ENCODE measurements at places on chromosomes 4 and X.

- peak; percentile 62 for DNase-seq
Observed at GRCh38 chrX:17736856-17737709, at the start of gene SCML1. SCML1 (plus strand) TSS chrX:17737493; CDS start chrX:17744187, 6,694 bp downstream.

- DNase-seq: no peak
Observed at GRCh38 chr4:47065051-47065481, 33.7 kb downstream of the GABRB1 start.

- no peak for DNase-seq
Observed at GRCh38 chr4:77201857-77202256, 44.9 kb downstream of the CCNG2 start.

DNA sequence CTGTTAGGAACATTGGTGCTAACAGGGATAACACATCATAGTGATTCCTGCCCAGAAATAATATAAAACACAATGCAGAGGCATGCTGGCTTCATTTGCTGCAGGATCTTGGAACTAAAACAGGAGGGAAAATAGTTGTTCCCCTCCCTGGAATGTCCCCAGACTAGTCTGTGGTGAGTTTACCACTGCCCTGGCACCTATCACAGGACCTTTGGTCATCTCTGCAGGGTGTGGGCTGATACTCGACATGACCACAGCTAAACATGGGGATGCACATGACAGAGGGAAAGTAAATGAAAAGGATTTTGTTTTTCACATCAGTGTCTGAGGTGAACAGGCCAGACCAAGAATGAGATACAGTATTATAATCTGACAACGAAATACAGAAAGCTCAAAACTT is 160.2 kb upstream of the DKK2 start:
- no peak for DNase-seq

DNA sequence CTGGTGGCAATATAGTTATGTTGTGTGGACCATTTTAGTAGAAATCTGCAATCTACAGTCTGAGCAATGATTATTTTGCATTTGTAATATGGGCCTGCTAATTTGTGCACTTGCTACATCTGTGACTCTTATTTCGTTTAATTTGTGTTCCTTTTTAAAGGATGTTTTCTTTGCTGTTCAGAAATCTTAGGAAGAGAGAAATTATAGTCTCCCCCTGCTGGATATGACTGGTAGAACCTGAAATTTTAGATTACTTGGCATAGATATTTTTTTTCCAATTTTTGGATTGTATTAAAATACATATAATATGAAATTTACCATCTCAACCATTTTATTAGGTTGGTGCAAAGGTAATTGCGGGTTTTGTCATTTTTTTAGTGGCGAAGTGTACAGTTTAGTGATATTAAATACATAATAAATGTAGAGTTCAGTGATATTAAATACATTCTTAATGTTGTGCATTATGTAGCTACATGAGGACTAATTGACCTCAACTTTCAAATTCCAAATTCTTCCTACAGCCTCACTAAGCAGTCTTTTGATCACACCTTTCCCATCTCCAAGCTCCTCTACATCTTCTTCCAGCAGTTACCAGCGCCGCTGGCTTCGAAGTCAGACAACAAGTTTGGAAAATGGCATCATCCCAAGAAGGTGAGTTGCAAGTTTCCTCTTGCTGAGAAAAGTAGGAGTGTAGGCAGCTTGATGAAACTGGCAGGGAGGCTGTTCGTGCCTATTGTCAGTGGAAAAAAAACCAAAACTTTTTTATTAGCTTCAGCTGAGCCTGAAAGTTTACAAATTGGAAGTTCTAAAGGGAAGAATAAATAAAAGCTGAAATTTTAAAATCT is 82.2 kb downstream of the FNIP2 start:
- DNase-seq: no peak

DNA sequence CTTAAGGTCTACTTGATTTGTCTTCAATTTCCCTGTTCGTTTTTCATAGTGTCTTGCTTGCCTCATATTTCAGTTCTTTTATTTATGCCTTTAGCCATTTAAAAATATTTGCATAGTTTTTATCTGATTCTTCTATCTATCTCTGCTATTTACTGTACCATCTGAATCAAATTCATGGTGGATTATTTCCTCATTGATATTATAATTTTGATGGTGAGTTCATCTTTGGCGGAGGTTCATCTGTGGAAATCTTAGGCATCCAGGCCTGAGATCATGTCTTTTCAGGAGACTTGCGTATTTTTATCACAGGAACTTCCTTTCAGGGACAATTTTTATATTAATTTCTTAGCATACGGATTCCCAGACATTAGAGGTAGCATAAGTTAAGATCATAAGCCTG is 275.2 kb downstream of the STPG2 start:
- DNase-seq: no peak

GRCh38 chrX:152136312-152136711 is 2.1 kb downstream of the MAGEA10 start:
- DNase-seq: no peak
